ENCODE measurements at places on chromosomes 2 and 18. TPM values are rescaled to one million over a fixed set of nuclear protein-coding genes. Genes with fewer than 3 reads are reported as not detected.
A peak's percentile ranks its signal among the peaks of the same experiment; 100 is the strongest.

GRCh38 chr2:201994973-201995638 lies 38.5 kb upstream of the FZD7 start:
- DNase-seq, result no peak

ST6GAL2 gene
- total RNA-seq, result 11.4 TPM

DNA sequence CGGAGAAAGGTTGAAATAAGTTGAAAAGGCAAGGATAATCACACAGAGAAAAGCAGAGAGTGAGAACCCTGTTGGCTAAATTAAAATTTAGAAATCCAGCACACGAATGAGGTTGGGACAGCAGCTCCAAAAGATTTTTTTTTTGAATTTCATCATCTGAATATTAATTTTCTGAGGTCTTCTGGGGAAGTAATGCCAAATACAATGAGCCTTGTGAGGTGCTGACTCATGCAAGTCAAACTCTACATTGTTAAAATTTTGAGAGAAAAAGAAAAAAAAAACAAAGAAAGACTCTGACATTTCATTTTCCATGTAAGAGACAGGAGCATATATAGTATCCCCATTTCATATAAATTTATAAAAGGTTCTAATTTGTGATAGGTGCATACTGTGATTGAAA lies 614.2 kb upstream of the CDH2 start:
- no peak for DNase-seq

GRCh38 chr2:216006164-216006663 lies 7.1 kb downstream of the MREG start:
- peak; percentile 98 for DNase-seq

DNA sequence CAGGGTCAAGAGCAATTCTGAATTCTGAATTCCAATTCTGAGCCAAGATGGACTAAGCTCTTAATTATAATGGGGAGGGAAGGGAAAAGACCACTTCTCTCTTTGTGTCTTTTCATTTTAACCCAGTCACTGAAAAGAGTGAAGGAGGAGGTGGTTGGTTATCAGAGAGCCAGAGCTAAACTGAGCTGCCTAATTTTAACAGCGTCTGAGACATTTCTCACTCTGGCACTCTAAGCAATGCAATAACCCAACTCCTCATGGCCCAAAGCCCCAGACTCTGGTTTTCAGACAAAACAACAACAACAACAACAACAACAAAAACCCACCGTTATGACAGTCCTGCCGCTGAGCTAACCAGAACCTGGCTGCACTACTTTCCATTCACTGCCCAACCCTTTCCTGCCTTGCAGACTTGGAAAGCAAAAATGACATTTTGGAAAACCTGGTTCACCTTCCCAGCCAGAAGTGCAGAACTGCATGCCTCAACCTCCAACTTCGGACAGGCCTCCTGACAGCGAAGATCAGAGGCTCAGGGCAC lies 1.0 kb downstream of the CHST10 start:
- no peak for DNase-seq

DNA sequence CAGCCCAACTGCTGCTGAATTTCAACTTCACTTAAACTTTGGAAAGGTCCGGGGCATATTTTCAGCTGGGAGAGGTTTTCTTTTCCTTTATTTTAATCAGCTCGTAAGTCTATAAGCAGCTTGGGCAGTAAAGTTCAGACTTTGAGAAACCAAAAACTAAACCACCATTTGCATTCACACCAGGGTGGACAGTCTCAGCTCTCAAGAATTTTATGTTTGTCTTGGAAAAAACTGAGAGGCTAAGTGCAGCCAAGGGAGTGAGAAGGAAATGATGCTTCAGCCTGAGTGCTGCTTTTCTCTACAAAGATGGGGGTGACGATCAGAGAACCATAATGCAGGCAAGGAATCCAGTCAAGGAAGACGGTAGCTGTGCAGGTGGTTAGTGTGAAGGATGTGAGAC lies 30.2 kb downstream of the MCFD2 start:
- DNase-seq, result no peak

GRCh38 chr18:3262234-3263131 lies 550 bp downstream of the MYL12B start:
- DNase-seq, result peak; percentile 41

- DNase-seq, result no peak
Measured at GRCh38 chr2:155958834-155959233, 373.7 kb downstream of the NR4A2 start.

- no peak for DNase-seq
Measured at GRCh38 chr2:81334046-81334445, 1029.5 kb upstream of the LRRTM1 start.

GULP1 gene
- 23.1 TPM for total RNA-seq

DNA sequence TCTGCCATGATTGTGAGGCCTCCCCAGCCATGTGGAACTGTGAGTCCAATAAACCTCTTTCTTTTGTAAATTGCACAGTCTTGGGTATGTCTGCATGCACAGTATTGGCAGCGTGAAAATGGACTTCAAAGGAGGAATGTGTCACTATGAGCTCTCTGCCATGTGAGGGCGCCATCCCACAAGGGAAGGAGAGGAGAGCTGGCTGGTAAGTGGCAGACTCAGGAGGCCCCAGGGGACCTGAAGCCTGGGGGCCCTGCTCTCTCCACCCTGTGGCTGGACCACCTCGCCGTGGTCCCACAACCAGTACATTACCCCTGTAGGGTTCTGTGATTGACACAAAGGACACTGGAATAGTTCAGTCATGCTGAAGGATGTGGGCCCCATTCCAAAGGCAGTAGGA lies 122.1 kb downstream of the RPIA start:
- no peak for DNase-seq

- DNase-seq, result peak; percentile 11
Measured at GRCh38 chr2:109013051-109013450, 24.0 kb upstream of the EDAR start.

UGT1A6 gene
- total RNA-seq, result 2.0 TPM

- DNase-seq, result peak; percentile 63
Measured at GRCh38 chr18:80247393-80247841, at the start of gene PARD6G. Gene PARD6G (minus strand): TSS chr18:80247514. CDS start chr18:80247348, 166 bp downstream.

- DNase-seq, result no peak
Measured at GRCh38 chr2:191806396-191806795, 40.5 kb downstream of the CAVIN2 start.

GRCh38 chr2:88032070-88032702 lies 15.8 kb upstream of the RNU2-63P start:
- peak; percentile 31 for DNase-seq

TMEM178A gene
- total RNA-seq, result not detected

GKN2 gene
- not detected for total RNA-seq

- no peak for DNase-seq
Measured at GRCh38 chr2:20292984-20293383, 57.7 kb downstream of the PUM2 start.

DNA sequence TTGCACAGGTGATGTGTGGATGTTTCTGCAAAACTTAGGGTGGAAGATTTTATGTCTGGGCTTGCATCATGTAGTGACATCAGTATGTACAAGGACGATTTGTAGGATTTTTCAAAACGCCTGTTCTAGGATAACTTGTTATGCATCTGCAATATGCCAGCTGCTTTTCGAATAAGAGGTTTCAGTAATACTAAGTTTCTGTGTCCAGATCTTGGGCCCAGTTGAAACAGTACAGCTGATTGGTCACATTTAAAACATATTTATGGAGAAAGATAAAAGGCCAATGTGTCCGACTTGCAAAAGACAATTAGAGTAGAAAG lies 1.2 kb downstream of the PTPN4 start:
- peak; percentile 42 for DNase-seq

DNA sequence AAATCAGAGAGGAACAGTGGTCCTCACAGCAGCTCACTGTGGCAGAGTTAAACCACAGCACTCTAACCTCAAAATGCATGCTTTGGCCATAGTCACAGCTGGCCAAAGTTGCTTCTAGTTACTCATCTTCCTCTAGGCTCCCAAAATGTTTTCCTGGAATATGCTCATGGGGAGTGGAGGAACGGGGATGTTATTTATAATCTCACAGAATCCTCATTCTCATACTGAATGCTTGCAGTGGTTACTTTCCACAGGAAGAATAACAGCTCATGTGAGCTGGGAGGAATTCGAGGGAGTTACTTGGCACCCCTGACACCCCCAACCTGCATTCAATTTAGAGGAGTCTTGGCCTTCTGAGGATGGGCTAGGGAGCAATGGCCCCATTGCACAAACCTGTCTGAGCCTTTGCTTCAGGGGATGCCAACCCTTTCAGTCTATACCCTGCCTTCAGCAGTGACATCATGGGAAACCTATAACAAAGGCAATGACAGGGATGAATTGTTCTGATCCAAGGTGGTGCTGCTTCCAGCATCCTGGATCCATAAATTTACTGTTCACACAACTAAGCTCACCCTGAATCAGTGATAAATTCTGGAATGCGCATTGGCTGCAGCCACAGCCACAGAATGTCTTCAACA lies 22.4 kb upstream of the CCBE1 start:
- peak; percentile 69 for DNase-seq

GRCh38 chr2:240539906-240540305 lies 17.9 kb downstream of the ANKMY1 start:
- no peak for DNase-seq

APOB gene
- not detected for total RNA-seq

GRCh38 chr2:4662161-4662779 lies 958.9 kb downstream of the DCDC2C start:
- DNase-seq, result peak; percentile 2

CSRNP3 gene
- 8.3 TPM for total RNA-seq

RHBDD1 gene
- 7.8 TPM for total RNA-seq

ITPRIPL1 gene
- not detected for total RNA-seq

SMC6 gene
- 14.1 TPM for total RNA-seq

- no peak for DNase-seq
Measured at GRCh38 chr2:219630770-219631405, 3.5 kb downstream of the SLC4A3 start.

ABCB11 gene
- 0.11 TPM for total RNA-seq

- no peak for DNase-seq
Measured at GRCh38 chr2:216604458-216604857, 28.8 kb upstream of the IGFBP2 start.

- DNase-seq, result peak; percentile 18
Measured at GRCh38 chr2:137367361-137367760, 596.9 kb upstream of the HNMT start.

EN1 gene
- total RNA-seq, result 2.3 TPM

GRCh38 chr2:230160112-230160660 lies 59.6 kb downstream of the SP110 start:
- DNase-seq, result peak; percentile 72

DNA sequence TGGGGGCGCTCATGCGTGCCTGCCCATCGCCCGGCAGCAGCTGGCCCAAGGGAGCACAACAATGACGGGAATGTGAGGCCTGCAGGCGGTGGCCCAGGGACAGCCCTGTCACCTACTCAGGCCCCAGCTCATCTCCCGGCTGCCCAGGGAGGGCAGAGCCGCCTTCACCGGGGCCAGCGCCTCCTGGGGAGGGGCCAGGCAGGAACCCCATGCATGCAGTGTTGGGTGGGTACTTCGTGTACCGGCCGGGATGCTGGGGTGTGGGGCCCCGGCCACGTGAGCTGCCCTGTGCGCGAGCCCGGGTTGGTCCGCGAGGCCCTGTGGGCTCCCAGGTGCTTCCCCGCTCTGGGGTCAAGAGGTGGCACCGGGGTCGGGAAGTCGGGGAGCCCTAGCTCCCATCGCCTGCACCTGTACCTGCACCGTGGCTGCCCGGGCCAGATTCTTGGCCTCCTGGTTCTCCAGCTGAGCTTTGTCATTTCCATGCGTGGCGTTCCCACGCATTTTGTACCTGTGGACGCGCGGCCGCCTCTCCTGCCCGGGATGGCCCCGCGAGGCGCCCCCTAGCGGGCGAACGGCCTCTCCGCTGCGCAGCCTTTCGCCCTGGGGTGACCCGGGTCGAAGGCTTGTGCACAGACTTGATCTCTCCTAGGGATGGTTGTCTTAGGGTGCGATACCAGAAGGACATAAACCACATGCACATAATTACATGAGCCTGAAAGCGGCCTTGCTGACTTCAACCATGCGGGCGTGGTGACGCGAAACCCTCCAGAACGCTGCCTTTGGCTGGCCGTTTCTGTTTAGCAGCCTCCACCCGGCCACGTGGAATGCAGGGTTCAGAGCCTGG lies 950 bp downstream of the KLHL30 start:
- no peak for DNase-seq

DNA sequence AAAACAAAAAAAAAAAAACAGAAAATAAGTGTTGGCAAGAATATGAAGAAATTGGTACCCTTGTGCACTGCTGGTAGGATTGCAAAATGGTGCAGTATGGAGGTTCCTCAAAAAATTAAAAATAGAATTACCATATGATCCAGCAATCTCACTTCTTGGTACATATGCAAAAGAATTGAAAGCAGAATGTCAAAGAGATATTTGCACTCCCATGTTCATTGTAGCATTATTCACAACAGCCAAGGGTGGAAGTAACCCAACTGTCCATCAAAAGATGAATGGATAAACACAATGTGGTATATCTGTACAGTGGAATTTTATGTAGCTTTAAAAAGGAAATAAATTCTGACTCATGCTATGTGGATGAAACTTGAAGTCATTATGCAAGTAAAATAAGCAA lies 72.8 kb upstream of the POU3F3 start:
- no peak for DNase-seq

DNA sequence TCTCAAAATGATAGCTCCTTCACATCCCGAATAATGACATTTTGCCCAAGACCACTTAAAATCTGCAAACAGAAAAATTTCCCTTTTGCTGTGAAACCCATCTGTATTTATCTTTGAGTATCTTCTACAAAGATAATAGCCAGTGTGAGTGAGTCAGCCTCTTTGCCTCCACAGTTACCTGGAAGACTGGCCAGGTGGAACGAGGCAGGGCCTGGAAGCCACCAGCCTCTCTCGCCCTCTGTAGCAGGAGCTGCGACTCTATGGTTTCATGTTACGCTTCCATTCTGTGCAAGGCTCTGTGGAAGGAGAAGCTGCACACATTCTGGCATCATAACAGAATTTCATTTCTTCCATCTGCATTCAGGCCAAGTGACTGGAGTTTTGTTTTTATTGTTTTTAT lies 9.5 kb downstream of the ELP2 start:
- no peak for DNase-seq

Data from PC-3 (cell line).